ENCODE measurements at places on chromosomes 2 and 18. TPM values are rescaled to one million over a fixed set of nuclear protein-coding genes. Genes with fewer than 3 reads are reported as not detected.

DNA sequence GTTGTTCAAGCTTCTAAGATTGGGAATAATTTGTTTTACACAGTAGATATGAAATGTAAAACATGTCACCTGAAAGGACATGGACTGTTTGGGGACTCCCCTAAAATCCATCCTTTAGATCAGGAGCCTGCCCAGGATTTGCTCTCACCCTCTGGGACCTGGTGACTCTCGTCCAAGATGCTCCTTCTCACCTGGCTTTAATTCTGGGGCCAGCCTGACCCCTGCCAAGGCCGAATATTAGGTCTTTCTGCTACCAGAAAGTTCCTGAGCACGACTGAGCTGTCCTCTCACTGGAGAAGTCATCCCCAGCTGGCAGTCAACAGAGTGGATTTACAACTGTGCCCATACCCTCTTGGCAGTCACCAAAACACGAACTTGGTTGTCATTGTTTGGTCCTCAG lies 25.3 kb downstream of the PTPN18 start:
- no peak for DNase-seq

GRCh38 chr2:130951018-130951417 lies 114.3 kb downstream of the ARHGEF4 start:
- no peak for DNase-seq

The HOXD13 gene
- 10.3 TPM for total RNA-seq

GRCh38 chr2:128986867-128987268 lies 668.2 kb upstream of the HS6ST1 start:
- no peak for DNase-seq

DNA sequence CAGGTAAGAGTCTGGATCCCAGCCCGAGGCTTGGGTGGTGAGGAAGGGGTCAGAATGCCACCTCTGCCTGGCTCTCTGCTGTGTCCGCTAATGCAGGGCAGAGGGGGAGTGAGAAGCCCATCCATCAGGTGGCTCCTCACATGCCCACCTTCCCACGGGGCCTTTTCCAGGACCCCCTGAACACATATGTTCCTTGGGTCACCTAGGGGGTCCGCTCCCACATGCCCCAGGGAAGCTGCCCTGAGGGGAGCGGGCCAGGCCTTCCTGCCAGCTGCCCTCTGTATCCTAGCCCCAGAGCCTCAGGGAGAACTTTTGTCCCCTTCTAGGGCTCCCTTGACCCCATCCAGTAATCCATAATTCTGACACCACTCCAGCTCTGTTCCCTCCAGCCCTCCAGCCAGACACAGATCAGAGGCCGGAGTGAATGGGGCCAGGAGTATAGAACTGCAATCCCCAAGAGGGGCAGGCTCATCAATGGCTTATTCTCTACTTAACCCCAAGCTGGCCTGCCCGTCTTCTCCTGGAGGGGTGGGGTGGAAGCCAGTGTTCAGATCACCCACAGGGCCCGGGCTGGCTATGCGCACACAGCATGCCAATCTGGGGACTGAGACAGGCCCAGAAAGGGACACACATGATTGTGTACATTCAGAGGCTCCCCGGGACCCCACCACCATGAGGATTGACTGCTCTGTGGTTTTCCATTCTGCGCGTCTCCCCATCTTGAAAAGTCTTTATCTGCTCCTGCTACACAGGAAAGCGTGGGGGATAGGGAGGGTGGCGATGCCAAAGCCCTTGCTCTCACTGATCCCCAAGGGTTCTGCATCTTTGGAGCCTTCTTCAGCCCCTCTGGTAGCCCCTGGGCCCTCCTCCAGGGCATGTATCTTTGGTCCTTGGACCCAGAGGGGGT lies 1.1 kb downstream of the EMILIN1 start:
- peak; percentile 58 for DNase-seq

- no peak for DNase-seq
Measured at GRCh38 chr2:197835293-197835692, 30.9 kb downstream of the PLCL1 start.

DNA sequence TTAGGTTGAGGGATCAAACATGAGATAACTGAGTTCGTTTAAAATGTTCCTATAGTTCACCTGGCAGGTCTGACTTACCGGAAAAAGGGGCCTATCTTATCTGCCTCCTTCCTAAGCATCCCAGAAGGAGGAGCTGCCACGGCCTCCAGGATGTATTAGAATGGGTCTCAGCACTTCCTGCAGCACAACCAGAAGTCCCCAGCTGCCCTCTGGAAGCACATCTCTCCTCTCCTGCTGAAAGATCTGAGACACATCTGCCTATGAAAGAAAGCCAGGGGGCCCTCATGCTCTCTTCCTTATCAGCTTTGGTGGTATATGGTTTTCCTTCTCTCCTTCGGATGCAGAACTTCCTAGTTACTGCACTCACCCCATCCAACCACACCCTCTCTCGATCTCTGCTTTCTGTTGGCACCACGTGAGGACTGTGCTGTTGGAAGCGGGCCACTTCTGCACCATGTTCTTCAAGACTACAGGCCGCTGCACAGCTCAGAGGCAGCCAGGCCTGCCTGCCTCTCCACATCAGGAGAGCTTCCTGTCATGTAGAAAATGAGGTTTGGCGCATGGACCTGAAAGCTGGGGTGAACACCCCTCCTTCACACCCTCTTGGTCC lies 6.5 kb downstream of the IGFBP5 start:
- no peak for DNase-seq

GRCh38 chr2:45839508-45840251 lies 188.2 kb downstream of the PRKCE start:
- peak; percentile 28 for DNase-seq

DNA sequence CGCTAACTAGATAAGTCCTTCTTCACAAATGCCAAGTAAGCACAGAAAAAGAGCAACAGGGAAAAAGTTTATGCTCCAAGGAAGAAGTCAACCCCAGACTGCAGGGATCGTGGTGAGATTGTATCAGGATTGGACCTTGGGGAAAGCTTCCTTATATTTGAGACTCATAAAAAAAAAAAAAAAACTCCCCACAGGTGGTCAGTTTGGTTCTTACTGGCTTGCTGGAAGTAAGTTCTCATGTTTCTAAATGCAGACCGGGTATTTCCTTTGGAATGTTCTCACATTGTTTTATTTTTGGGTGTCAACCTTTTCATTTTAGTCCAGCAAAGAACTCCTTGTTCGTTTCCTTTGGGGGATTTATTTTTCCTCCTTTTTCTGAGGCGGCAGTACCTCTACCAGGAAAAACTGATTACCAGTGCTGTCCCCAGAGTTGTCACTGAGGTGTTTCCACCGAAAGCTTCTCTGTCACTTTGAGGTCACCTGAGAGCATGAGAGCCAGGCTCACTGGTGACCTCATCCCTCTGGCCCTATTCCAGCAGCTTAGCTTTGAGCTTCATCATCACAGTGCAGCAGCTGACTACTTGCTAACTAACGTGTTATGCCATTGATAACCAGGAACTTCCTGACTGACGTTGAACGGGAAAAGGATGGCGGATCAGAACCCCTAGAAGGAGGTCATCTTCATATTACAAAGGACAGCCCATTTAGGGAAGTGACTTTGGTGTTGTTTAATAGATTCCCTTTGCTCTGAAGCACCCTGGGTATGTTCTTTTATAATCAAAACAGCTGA lies 16.8 kb upstream of the ATP8B1 start:
- peak; percentile 60 for DNase-seq

The HOXD8 gene
- total RNA-seq = 14.5 TPM

The C2orf81 gene
- total RNA-seq = 0.53 TPM

DNA sequence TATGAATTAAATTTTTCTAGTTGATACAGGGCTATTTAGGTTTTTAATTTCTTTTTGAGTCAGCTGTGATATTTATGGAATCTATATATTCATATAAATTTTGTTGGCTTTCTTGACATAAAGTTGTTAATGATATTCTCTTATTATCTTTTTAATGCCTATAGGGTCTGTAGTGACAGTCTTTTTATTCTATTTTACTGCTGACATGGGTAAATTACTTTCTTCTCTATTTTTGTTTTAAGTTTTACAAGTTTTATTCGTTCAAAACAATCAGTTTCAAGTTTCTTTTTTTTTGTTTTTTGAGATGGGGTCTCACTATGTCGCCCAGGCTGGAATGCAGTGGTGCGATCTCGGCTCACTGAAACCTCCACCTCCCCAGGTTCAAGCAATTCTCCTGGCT lies 226.3 kb downstream of the ZRANB3 start:
- no peak for DNase-seq
